ENCODE measurements at places on chromosomes 4 and X. TPM values are rescaled to one million over a fixed set of nuclear protein-coding genes. Genes with fewer than 3 reads are reported as not detected.

The CCDC149 gene
- total RNA-seq: 1.8 TPM

The DCAF8L2 gene
- not detected for total RNA-seq

The DCAF12L2 gene
- 0.05 TPM for total RNA-seq

The UCP1 gene
- not detected for total RNA-seq

The HPGD gene
- 73.3 TPM for total RNA-seq

The XK gene
- 0.31 TPM for total RNA-seq

All from A549 treated with GW870086 at 1 μM for 4 hours (cell line).